Activated T-cell treated with anti-CD3 and anti-CD28 coated beads, Interleukin-2, amount 50 U/mL, for 72 hours (primary cell): ENCODE measurements at places on chromosomes 12 and 14. TPM values are rescaled to one million over a fixed set of nuclear protein-coding genes. Genes with fewer than 3 reads are reported as not detected.

MUCL1 gene
- total RNA-seq = not detected

CIT gene
- 44.6 TPM for total RNA-seq

MFAP5 gene
- total RNA-seq = not detected

LRP1-AS gene
- not detected for total RNA-seq

VIPAS39 gene
- 18.9 TPM for total RNA-seq

P2RX2 gene
- not detected for total RNA-seq

CAPZA3 gene
- total RNA-seq = not detected

HELB gene
- 31.9 TPM for total RNA-seq

PYGL gene
- total RNA-seq = 0.50 TPM

DNA sequence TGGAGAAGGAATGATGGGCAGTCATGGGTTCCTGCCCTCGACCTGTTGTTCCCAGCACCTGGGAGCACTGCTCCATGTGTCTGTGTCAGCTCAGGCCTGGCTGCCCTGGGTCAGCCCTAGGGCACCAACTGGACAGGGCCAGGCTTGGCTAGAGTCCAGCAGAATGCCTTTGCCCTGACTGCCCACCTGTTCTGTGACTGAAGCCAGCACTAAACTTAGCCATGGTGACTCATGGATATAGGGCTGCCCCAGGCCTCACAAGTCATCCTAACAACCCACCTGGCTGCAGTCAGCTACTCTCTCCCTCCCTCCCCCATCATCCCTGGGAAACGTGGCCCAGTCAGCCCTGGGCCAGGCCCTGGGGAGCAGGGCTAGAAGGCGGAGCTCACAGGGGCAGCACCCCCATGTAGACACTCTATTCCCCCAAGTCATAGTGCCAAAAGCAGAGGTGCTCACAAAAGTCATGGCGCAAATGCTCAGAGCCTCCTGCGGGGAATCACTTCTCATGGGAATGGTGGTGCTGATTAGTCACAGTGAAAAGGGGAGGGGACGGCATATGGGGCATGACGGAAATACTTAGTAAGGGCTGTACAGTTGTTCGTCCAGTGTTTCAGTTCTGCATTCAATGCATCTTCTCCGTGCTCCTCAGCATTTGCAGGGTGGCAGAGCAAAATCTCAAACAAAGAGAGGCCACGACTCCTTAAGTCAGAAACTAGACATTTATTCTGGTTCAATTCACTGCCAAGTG lies 52.0 kb upstream of the NTF3 start:
- H3K27ac ChIP-seq = no peak overlapping the region
- DNase-seq = no peak
- H3K4me1 ChIP-seq = no peaks in the 10 kb centered on the region
- no peaks in the 10 kb centered on the region for H3K27me3 ChIP-seq

- H3K36me3 ChIP-seq = no peaks in the 10 kb centered on the region
- H3K4me1 ChIP-seq = no peaks in the 10 kb centered on the region
- no peak for DNase-seq
- H3K4me3 ChIP-seq = no peak overlapping the region
Observed at GRCh38 chr12:131912518-131913274, 16.4 kb upstream of the PUS1 start.

DNA sequence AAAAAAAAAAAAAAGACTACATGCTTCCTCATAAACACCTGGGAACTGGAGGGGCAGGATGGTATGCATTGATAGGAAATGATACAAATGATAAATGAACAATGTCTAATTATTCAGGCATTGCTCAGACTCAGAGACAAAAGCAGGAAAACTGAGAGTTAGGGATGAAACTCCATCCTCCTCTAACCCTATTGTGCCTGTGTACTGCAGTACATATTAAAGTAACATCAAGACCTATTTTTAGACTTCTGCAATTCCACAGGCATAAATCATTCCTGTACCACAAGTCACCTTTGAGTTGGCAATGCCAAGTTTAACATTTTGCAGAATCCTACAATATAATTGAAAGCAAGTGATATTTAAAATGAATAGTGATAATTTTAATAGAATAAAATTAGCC lies 156.5 kb upstream of the USP15 start:
- H3K27ac ChIP-seq = no peak overlapping the region
- H3K27me3 ChIP-seq = no peaks in the 10 kb centered on the region
- H3K4me1 ChIP-seq = no peaks in the 10 kb centered on the region
- H3K4me3 ChIP-seq = no peak overlapping the region
- DNase-seq = no peak

DNA sequence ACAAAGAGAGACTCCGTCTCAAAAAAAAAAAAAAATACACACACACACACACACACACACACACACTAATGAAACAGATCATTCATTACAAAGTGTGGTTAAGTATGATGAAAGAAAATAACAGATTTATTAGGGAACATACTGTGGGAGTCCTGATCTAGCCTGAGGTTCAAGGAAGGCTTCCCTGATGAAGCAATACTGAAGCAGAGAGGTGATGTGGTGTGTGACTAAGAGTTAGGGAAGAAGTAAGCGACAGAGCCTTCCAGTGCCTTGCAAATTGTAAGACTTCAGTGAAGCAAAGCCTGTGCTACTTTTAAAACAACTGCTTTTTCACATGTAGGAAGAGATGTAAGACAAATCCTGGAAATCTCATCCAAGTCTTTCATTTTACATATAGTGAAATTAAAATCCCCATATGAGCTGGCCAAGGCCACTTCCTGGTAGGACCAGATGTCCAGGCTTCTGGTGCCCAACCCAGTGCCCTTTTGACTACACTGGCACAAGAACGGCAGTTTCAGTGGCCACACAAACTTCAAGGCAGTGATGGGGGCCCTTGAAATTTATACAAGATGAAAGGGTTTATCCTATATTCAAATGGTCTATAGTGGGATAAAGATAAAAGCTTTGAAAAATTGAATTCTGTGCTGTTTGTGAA lies 86.2 kb downstream of the STON2 start:
- no peak for DNase-seq
- no peaks in the 10 kb centered on the region for H3K27me3 ChIP-seq
- no peak overlapping the region for H3K27ac ChIP-seq
- no peaks in the 10 kb centered on the region for H3K4me1 ChIP-seq

- no peaks in the 10 kb centered on the region for H3K27me3 ChIP-seq
- no peak overlapping the region for H3K27ac ChIP-seq
- no peak for DNase-seq
- no peaks in the 10 kb centered on the region for H3K4me1 ChIP-seq
- H3K36me3 ChIP-seq = no peaks in the 10 kb centered on the region
- no peak overlapping the region for H3K4me3 ChIP-seq
Observed at GRCh38 chr14:41374092-41374491, 232.6 kb upstream of the LRFN5 start.

- no peaks in the 10 kb centered on the region for H3K4me1 ChIP-seq
- no peak overlapping the region for H3K27ac ChIP-seq
- no peaks in the 10 kb centered on the region for H3K36me3 ChIP-seq
- DNase-seq = no peak
- no peak overlapping the region for H3K4me3 ChIP-seq
- no peaks in the 10 kb centered on the region for H3K27me3 ChIP-seq
Observed at GRCh38 chr14:49313108-49313507, 273.1 kb downstream of the RPS29 start.

DNA sequence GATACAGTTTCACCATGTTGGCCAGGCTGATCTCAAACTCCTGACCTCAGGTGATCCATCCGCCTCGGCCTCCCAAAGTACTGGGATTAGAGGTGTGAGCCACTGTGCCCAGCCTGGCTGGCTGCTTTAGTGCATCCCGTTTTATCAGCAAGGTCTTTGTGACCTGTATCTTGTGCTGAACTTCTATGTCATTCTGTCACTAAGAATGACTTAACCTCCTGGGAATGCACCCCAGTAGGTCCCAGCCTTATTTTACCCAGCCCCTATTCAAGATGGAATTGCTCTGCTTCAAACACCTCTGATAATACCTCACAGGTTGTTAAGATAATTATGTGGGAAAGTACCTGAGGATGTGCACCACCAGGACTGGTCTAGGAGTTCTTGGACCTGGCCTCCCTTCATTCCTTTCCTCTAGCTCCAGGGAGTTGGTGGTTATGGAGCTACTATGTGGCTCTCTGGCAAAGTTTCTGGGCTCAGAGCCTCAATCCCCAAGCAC lies 26.1 kb upstream of the JPH4 start:
- no peaks in the 10 kb centered on the region for H3K27me3 ChIP-seq
- no peak overlapping the region for H3K27ac ChIP-seq
- DNase-seq = no peak
- peaks cover 34% of the 10 kb centered on the region for H3K4me1 ChIP-seq

GRCh38 chr14:63282997-63283883 lies 35.5 kb downstream of the GPHB5 start:
- DNase-seq = peak; percentile 3
- no peaks in the 10 kb centered on the region for H3K4me1 ChIP-seq
- no peak overlapping the region for H3K27ac ChIP-seq
- no peaks in the 10 kb centered on the region for H3K36me3 ChIP-seq
- no peak overlapping the region for H3K4me3 ChIP-seq

DNA sequence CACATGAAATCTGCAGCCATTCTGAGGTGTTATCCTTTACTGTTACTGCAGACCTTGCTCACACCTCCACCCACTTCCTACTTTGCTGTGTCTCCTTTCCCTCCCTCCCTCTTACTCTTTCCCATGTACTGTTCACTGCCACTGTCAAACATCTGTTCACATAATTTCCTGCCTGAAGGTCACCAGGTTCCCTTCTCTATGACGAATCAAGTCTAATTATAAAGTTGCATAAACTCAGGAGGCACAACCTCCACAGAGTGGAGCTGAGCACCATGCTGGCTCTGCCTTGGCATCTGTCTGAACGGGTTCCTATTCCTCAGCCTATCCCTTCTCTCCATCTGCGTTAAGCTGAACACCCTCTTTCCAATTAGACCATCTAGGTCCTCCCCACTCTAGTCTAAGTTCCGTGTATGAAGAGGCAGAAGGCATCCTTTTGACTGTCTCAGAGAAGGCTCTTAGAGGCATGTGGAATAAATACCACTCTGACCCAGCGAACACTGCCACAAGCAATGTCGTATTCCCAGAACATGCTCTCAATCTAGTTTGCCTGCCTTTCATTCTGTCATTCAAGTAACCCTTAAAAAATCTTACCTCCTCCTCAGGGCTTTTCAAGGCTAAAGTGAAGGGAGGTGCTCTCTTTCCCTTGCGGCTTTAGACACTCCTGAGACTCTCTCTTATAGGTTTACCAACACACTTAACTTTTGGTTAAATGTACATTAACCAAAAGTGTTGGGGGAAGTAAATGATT lies 48.7 kb downstream of the ACADS start:
- no peak for DNase-seq
- peaks cover 29% of the 10 kb centered on the region for H3K4me1 ChIP-seq
- peaks cover 5% of the 10 kb centered on the region for H3K36me3 ChIP-seq
- peak overlapping the region; percentile 3 for H3K4me3 ChIP-seq

DNA sequence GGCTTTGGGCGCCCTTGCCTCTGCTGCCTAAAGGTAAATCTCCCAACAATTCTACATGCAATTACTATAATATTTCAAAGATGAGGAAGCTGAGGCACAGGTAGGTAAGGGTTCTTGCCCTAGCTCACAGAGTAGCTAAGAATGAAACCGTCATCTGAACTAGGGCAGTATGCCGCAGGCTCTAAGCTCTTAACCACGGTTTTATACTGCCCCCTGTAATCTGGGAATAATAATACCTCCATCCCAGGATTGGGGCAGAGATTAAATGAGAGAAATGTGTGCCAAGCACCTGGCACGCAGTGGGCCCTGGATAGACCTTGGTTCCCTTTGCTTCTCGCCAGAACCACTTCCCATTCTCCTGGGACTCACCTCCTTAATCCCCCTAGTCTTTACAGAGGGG lies 1.5 kb upstream of the HRK start:
- peaks cover 5% of the 10 kb centered on the region for H3K36me3 ChIP-seq
- no peak overlapping the region for H3K27ac ChIP-seq
- no peak for DNase-seq
- peaks cover 39% of the 10 kb centered on the region for H3K4me1 ChIP-seq
- H3K4me3 ChIP-seq = peak overlapping the region; percentile 85
- peaks cover 75% of the 10 kb centered on the region for H3K27me3 ChIP-seq

DNA sequence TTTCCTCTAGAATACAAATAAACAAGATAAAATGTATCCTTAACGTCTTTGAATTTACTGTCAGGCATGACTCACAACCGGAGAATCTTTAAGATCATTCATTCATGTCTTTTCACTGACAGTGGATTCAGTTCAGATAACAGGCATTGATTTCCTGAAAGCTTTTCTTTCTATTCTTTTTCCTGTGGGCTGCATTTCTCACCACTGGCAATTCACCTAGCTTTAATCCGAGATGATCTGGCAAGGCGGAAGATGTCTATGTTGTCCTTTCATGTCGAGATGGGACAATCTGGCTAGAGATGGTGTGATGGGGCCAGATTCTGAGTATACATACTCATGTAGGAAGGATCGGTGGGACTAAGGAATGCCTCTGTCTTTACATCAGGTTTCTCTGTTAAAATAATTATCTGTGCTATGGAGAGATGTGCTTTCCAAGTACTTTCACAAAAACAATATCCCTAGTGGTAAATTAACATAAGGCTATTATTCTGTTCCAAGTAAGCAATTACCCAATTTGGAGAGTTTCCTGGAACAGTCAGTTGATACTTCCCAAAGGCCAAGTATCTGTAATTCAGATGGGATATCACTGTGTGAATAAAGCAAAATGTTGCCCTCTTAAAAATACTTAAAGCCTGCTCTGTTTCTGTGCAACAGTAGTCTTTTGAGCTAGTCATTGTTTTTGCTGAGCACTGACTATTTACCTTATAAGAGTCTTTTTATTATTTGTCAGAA lies 17.8 kb downstream of the ACSS3 start:
- no peaks in the 10 kb centered on the region for H3K36me3 ChIP-seq
- no peak overlapping the region for H3K4me3 ChIP-seq
- H3K27ac ChIP-seq = no peak overlapping the region
- no peaks in the 10 kb centered on the region for H3K27me3 ChIP-seq
- H3K4me1 ChIP-seq = no peaks in the 10 kb centered on the region

- peaks cover 21% of the 10 kb centered on the region for H3K27me3 ChIP-seq
- H3K4me1 ChIP-seq = no peaks in the 10 kb centered on the region
- DNase-seq = no peak
- no peak overlapping the region for H3K27ac ChIP-seq
- H3K36me3 ChIP-seq = no peaks in the 10 kb centered on the region
- H3K4me3 ChIP-seq = no peak overlapping the region
Observed at GRCh38 chr12:65923228-65923627, 98.9 kb downstream of the HMGA2 start.

DNA sequence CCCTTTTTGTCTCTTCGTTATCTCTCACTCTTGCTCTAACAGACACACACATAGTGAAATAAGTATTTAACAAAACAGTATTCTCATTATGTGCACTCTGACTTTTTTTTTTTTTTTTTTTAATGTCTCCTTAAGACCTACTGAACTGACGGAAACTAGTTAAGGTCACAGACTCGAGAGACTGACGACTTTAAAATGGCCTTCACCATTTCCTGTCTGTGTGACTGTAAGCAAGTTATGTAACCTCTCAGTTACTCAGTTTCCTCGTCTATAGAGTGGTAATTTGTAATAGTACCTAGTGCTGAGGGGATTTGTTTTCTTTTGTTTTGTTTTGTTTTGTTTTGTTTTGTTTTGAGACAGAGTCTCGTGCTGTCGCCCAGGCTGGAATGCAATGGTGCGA lies 284.8 kb downstream of the FBXL14 start:
- H3K4me3 ChIP-seq = no peak overlapping the region
- no peaks in the 10 kb centered on the region for H3K4me1 ChIP-seq
- no peak for DNase-seq
- no peaks in the 10 kb centered on the region for H3K27me3 ChIP-seq
- H3K36me3 ChIP-seq = no peaks in the 10 kb centered on the region

GRCh38 chr12:14239350-14239934 lies 126.0 kb upstream of the ATF7IP start:
- H3K4me1 ChIP-seq = peaks cover 23% of the 10 kb centered on the region
- H3K27ac ChIP-seq = peak overlapping the region; percentile 95
- no peaks in the 10 kb centered on the region for H3K27me3 ChIP-seq
- peaks cover 4% of the 10 kb centered on the region for H3K36me3 ChIP-seq
- peak; percentile 45 for DNase-seq

- H3K4me1 ChIP-seq = no peaks in the 10 kb centered on the region
- H3K4me3 ChIP-seq = no peak overlapping the region
- H3K27ac ChIP-seq = no peak overlapping the region
Observed at GRCh38 chr14:84006643-84007155, 1523.2 kb upstream of the FLRT2 start.
